Inflammatory macrophage (primary cell): ENCODE measurements at places on chromosomes 1 and 21.

DNA sequence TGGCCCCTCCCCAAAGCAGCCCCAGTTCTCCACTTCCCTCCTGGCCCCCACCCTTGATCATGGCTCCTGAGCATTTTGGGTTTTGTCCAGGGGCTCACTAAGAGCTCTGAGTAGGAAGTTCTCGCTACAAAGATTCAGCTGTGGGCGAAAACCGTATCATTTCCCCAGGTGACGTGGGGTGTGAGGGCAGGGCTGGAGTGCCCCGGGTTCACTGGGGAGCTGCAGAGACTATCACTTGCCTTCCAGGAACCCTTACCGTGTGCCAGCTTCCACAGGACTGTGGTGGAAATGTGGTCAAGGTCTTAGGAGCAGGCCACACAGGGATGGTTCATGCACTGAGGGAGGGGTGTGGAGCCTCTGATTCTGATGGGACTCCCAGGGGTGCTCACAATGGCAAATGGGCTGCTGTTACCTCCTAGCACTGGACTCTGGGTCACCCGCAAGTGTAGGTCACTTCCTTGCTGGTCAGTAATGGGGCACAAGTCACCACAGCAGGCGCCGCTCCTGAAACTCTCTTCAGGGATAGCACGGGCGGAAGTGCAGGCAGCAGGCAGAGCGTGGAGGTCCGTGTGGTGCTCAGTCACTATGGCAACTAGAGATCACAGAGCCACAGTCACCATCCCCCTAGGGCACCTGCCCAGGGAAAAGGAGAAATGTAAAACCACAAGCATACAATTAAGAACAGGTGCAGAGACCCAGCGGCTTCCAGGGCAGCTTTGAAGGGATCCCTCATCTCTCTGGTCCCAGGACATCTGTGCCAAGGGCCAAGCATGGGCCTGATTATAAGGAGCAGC lies 35.4 kb downstream of the RSPH1 start:
- DNase-seq: no peak

DNA sequence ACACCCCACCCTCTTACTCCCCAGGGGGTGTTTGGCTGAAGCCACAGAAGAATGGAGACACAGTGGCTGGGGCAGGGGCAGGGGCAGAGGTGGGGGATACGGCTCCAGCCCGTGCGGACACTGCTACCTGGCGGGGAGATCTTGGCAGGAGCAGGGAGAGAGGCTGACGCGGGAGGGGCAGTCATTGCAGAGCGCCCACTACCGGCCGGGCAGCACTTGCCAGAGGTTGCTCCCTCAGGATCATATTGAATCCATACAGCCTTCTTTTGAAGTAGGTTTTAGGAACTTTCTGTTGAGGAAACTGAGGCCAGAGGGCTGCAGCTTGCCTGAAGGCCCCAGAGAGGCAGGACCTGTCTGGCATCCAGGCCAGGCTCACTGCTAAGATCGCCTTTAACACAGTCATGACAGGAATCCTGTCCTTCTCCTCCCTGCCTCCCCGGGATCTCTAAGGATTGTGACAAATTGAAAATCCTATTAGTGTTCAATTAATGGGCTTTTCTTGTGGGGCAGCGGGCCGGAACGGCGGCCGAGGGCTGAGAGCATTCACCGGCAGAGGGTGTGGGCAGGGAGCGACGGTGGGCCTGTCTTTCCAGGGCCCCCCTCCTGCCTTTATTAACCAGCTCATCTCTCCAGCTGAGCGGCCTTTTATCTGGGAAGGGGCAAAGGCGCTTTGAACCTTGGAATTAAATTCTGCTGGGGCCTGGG lies 65.5 kb upstream of the WNT4 start:
- no peak for DNase-seq

DNA sequence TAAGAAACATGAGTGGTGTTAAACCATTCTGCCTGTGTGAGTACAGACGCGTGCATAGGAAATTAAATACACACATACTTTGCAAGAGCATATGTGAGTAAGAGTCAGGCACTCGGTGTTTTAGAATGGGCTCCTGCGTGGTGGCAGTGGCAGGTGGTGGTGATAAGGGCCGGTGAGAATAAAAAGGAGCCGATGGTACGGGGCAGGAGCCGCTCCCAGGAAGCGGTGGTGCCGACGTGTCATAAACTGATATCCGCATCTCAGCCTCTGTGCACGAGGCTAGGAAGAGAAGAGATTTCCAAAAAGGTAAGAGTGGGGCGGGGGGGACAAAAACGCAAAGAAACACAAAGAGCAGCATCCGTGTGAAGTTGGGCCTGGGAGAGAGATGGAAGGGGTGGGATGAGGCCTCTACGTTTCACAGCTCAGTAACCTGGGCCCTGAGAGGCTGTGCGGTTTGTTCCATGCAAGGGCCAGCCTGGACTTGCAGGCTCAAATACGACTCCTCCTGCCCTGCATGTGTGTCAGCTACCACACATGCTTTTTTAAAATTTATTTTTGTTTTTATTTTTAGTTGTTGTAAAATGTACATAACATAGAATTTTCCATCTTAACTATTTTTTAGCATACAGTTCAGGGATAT lies 127.7 kb upstream of the COL6A1 start:
- no peak for DNase-seq

GRCh38 chr21:46289655-46290179 lies 3.6 kb downstream of the YBEY start:
- DNase-seq: no peak

- no peak for DNase-seq
Observed at GRCh38 chr1:202809597-202810159, 1.1 kb upstream of the PCAT6 start.

- DNase-seq: no peak
Observed at GRCh38 chr1:7018826-7019225, 233.6 kb downstream of the CAMTA1 start.

GRCh38 chr1:42733415-42734200 lies 6.4 kb downstream of the CLDN19 start:
- no peak for DNase-seq

DNA sequence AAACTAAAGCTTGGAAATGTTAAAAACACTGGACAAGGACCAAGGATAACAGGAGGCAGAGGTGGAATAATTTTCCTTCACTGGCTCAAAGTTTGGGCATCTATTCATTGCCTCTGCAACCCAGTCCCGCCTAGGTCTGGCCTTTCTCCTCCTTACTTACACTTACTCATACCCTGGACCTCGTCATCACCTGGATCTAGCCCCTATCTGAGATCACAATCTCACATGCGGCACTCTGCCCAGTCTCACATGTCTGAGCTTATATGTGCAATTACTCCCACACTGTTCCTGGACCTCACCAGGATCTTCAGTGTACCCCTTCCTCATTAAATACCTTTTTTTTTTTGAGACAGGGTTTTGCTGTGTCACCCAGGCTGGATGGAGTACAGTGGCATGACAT lies 37.6 kb downstream of the NVL start:
- DNase-seq: no peak

GRCh38 chr1:94971491-94971924 lies 44.6 kb upstream of the CNN3 start:
- DNase-seq: no peak

DNA sequence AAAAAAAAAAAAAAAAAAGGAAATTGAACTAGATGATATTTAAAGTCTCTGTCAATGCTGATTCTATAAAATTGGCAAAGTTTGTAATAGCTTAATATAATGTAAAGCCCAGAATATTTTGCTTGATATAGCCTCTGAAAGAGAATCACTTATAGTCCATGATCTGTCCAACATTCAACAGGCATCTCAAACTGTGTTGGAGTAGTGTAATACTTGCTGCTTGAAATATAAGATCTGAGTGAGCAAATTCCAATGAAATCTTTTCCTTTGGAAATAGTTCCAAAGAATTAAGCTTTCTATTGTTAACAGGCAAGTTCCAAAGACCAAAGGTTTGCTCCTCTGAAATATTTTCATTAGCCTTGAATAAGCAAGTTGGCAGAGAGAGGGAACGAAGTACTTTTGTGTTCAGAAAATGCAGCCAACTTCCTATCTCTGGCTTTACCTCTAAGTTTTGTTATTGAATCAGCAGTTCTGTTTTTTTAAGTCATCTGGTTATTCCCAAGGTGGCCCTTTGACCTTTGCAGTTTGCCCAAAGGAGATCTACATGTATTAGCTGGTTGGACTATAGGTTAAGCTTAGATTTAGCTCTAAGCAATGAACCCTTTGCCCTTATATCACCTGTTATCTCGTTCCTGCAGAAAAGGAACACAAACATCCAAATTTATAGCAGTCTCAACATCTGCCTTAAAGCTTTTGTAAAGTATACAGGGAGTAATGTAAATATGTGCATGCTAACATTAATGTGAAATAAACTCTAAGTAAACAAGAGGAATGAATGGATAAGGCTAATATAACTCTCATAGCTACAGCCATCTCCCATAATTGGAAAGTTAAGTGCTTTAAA lies 24.4 kb upstream of the CEP350 start:
- DNase-seq: no peak

DNA sequence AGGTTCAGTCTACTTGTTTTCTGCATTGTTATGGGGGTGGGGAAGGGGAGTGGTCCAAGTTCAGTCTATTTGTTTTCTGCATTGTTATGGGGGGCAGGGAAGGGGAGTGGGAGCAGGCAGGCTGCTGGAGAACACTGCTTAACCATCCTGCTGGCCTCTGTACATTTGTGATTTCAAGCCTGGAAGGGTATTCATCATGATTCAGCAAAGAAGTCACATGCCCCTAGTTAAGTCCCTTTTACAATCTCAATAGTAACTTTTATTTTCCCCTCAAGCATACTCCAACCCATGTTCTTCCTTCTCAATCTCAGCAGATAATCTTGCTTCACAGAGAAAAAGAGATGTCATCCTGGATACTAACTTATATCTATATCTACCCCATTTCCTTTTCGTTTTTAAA lies 7.9 kb downstream of the LYST start:
- DNase-seq: no peak

GRCh38 chr1:173126421-173126820 lies 75.7 kb upstream of the TNFSF18 start:
- no peak for DNase-seq

DNA sequence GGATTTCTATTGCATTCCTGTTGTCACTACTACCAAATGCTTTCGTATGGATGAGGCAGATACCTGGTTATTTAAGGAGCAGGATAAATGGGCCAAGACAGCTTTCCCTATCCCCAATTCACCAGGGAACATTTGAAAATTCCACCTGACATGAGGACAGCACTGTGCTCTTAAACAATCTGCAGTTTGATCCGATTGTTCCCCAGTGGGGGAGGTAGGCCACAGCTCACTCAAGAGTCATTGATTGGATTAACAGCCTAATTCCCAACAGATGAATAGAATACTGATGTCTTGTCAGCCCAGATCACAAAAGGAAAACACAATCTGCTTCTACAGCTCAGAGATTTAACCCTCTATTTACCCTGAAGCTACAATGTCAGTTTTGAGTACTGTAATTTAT lies 123.9 kb downstream of the LHX4 start:
- DNase-seq: no peak

GRCh38 chr21:42463861-42464515 lies 32.0 kb downstream of the RSPH1 start:
- peak; percentile 66 for DNase-seq

- no peak for DNase-seq
Observed at GRCh38 chr1:53332833-53333232, 5.0 kb upstream of the LRP8 start.

GRCh38 chr1:59223989-59224634 lies 72.8 kb upstream of the FGGY start:
- DNase-seq: no peak

DNA sequence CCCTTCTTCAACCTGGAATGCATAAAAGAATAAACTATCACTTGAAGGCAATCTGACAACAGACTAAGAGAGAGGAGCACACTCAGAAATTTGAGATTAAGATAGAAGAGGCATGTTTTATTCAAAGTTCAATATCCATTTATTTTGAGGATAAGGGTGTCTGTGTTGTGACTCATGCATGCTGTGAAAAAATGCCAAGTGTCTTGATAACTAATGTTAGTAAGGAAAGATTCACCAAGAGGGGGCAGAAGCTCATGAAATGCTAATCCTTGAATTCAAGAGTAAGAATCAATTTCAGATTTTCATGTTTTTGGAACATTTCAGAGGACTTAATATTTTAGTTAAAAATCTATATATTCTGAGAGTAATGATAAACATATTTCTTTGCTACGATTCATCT lies 94.0 kb downstream of the IFI44 start:
- no peak for DNase-seq

- DNase-seq: no peak
Observed at GRCh38 chr1:201324821-201325677, 41.7 kb downstream of the PKP1 start.

DNA sequence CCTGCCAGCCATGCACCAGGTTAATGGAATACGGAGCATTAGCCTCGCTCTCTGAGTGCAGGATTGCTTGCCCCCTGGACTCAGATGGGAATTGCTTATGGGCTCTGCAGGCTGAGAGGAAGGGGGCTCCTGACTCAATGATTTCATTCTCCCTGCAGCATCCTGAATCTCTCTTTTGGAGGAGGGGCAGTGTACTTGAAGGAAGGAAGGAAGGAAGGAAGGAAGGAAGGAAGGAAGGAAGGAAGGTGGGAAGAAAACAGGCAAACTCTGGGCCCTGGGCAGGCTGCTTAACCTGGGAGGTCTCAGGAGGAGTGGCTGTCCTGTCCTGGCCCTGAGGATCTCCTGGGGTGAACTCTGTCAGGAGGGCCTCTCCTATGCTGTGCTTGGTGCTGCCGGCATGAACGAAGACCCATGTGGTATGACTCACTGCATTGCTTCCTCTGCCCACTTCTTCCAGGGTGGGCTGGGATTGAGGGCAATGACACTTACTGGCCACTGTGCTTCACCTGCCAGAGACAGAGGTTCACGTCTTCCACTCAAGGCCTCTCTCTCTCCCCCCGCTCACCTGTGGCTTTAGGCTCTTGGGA lies 257.1 kb upstream of the CSF3R start:
- no peak for DNase-seq

DNA sequence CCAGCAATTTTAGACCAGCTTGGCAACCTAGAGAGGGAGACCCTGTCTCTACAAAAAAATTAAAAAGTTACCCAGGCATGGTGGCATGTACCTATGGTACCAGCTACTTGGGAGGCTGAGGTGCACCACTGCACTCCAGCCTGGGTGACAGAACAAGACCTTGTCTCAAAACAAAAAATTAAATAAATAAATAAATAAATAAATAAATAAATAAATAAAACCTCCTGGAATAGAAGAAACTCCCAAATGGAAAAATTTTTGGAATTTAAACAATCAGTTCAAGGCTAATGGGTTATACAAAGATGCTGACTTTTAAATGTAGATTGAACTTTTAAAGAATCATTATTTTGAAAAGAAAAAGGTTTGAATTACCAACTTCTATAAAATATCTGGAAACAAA lies 22.2 kb downstream of the UBR4 start:
- no peak for DNase-seq

GRCh38 chr1:41698916-41699860 lies 214.7 kb upstream of the EDN2 start:
- no peak for DNase-seq

DNA sequence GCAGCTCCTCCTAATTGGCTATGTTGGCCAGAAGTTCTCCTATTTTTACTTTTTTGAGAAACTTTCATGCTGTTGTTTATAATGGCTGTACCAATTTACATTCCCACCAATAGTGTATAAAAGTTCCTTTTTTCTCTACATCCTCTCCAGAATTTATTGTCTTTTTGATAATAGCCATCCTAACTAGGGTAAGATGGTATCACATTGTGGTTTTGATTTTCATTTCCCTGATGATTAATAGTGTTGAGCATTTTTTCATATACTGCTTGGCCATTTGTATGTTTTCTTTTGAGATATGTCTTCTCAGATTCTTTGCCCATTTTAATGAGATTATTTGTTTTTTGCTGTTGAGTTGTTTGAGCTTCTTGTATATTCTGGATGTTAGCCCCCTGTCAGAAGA lies 46.8 kb downstream of the NTMT2 start:
- no peak for DNase-seq

- DNase-seq: no peak
Observed at GRCh38 chr21:42417533-42417932, 13.8 kb downstream of the UBASH3A start.
